ENCODE measurements at places on chromosomes 16 and 17.

- no peak for DNase-seq
Measured at GRCh38 chr17:67260170-67260987, 15.4 kb upstream of the HELZ start.

GRCh38 chr16:84600343-84601229, 17.3 kb downstream of the COTL1 start:
- DNase-seq = no peak

GRCh38 chr16:84633622-84634021, 14.7 kb upstream of the KLHL36 start:
- no peak for DNase-seq

DNA sequence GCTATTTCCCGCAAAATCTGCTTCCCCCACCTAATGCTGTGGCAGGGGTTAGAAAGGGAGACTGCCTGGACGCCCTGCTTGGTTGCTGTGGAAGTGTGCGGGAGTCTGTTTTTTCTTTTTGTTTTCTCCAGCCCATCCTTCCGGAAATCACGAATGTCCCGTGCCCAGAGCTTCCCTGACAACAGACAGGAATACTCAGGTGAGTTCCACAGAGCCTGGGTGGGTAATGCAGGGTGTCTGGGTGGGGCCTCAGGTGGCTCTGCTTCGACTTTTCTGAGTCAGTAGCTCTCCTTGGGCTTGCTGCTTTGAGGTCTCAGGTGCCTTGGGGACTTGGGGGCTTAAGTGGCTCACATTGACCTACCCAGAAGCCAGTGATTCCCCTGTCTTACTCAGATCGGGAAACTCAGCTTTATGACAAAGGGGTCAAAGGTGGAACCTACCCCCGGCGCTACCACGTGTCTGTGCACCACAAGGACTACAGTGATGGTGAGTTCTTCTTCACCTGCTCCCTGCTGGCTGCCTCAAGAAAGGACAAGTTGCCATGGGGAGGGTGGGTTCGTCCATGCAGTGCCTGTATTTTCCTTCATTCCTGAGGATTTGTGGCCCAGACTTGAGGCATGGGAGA, 11.4 kb downstream of the LIMD2 start:
- DNase-seq = no peak

GRCh38 chr16:55662644-55663031, 6.8 kb downstream of the SLC6A2 start:
- no peak for DNase-seq

DNA sequence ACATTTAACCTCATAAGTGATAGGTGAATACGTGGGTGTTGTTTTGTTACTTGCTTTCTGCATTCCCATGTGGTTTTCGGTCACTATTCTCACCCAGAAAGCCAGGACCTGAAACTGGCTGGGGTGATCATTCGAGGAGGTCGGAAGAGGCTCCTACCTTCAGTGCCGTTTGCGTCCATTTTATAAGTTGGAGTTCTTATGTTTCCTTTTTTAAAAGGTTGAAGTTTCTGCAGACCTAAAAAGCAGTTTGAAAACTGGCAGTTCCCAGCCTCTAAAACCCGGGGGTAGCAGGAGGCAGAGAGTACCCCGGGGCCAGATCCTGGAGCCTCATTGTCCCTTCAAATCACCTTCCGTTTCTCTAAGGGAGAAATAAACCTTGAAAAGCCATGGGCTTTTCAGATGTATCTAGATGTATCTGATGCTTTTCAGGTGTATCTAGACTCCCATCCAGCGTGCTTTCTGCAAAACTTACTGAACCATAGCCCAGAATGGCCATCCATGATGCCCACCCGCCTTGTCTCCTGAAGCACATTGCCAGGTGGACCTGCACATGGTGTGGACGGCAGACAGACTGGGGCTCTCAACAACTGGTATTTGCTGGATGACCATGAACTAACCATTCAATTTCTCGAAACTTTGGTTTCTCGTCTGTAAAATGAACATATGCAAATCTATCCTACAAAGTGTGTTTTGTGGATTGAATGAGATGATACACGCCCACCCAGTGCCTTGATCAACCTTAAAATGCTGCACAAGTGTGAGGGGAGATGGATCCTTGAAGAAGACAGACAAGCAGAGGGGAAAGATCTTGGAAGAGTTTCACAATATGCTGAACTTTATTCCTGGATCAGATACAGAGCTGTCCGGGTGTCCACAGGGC, 1.3 kb downstream of the NLRC5 start:
- DNase-seq = no peak

DNA sequence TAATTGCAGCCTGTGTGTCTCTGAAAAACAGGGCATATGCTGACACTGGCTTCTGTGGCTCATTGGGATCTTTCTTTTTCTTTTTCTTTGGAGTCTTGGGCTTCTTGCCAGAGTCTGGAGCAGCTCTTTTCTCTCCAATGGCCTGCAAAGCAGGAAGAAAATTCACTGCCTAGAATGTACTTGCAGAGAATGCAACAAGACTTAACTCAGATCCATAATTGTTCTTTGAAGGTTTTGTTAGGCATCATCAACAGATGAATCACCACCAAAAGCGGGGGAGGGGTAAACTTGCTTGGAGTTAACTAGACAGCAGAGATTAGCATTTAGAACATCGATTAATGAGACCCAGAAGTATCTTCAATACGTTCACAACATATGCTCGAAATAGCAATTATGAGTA, 100.9 kb downstream of the TOX3 start:
- DNase-seq = no peak

GRCh38 chr17:1636732-1637285, 8.2 kb upstream of the SLC43A2 start:
- DNase-seq = no peak

DNA sequence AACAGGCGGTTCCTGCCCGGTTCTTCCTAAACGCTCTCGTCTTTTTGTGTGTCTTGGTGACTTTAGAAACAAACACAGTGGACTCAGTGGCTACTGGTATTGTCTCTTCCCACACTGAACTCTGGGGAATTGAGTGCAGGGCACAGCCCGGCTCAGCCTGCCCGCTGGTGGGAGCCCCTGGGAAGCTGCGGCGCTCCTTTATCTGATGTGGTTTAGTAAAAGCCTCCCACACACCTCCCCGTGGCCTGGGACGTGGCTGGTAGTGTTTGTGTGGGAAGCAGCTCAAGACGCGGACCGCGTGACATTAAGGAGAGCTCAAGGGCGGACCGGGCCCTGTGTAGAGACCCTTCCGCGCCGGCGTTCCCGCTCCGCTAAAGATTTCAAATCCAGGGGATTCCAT, 55.4 kb upstream of the PVALEF start:
- no peak for DNase-seq

- no peak for DNase-seq
Measured at GRCh38 chr17:31488264-31488981, 96.9 kb downstream of the RAB11FIP4 start.

DNA sequence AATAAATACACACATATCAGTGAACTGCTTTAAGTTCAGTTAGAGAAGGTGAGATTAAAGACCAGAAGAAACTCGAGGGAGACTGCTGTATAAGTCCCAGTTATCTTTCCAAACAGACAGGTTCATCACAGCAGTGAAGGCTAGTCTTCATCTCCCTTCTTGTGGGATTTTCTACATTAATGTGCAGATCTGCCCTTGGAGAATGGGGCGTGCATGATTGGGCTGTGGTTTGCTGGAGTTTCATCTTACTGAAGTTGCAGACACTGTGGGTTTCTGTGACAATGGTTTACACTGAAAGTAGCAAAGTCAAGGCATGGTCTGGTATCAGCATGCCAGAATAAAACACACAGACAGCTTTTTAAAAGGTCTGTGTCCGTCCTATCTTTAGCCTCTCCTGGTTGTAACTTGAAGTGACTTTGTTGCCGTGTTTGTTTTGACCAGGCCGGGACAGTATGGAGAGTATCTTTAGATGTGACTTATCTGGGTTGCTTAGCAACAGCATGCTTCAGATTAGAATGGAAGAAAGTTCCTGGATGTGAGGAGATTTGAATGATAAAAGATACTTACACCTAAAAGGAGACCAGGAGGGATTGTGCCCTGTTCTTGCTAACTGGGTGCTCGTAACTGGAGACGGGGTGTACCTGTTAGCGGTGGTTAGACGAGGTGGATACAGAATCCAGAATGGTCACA, 16.1 kb downstream of the NAA60 start:
- no peak for DNase-seq

GRCh38 chr17:30091121-30091670, 25.4 kb upstream of the NSRP1 start:
- no peak for DNase-seq

DNA sequence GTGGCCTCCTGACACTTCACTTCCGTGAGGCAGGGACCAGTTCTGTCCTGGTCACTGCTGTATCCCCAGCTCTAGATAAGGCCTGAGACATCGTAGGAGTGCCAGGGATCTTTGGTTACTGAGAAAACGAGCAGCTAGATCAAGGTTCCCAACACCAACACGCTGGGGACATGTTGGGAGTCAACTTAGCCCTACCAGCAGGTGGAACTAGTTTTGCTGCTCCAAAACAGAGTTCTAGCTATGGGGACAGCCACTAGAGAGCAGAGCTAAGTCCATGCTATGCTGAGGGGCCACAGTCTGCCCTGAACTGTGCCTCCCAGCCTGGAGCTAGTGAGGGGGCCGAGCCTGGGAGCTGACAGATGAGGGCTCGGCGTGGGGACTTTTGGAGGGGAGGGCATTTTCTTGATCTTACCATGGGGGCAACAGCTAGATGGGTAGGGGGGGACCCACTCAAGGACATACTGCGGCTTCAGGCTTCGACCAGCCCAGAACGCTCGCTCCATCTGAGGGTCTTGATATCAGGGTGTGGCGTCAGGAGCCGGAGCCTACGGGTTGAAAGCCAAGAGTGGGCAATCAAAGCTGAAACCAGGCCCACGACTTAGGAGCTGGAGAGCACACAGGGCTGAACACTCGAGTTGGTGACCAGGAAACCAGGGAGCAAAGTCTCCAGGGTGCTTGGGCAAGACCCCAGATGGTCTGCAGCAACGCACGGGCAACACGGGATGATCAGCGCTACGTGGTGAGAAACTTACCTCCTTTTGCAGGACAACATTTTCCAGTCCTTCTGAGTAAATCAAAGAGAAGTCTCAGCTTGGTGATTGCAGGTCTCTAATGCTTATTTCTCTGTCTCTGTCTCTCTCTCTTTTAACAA, 13.4 kb downstream of the SNX20 start:
- DNase-seq = no peak

DNA sequence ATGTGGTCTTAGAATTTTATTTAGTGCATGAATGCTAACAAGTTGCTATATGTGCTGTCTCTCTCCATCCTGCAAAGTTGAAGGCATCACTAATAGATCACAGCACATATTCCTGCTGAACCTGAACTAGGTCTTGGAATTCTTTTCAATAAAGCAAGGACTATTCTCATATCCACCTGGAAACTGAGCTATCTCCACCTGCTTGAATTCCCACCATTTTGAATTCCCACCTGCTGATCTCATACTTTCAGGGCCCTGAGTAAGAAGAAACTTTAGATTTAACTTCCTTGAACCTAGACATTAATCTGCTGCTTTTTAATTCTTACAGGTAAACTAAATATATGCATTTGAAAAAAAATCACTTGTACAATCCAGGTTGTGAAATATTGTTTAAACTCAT, 445.3 kb upstream of the CCL2 start:
- DNase-seq = no peak

GRCh38 chr17:64129515-64129764, 504 bp downstream of the ERN1 start:
- DNase-seq = no peak

DNA sequence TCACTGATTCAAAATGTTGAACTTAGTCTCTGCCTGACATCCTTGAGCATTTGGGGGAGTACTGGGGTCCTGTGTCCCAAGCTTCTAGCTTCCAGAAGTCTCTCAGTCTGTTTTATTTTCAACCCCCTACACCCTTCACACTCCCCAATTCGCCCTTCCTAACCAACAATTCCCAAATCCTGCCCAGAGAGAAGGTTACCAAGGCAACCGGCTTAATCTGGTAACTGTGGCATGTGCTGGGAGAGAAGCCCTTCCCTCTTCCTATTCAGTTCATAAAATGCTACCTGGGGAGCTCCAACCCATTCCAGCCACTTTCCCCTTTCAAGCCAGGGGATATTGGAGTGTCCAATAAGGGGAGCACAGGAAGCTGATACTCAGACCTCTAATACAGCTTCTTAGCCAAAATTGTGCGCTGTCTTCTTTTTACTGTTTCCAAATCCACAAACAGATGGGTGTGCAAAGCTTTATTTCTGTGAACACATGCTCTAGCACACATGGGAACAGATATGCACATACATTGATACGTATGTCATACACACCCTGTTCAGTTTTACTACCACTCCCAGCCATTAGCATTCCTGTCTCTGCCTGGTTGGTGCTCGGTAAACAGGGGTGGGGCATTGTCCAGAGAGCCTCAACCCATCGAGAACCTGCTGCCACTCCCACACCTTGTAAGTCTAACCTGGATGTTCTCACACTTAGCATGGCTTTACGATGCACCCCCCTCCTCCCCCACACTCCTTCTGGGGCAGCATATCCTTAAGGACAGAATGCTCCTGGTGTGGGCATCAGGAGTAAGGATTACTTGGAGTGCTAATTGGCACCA, 1.1 kb upstream of the RAPGEFL1 start:
- DNase-seq = no peak

DNA sequence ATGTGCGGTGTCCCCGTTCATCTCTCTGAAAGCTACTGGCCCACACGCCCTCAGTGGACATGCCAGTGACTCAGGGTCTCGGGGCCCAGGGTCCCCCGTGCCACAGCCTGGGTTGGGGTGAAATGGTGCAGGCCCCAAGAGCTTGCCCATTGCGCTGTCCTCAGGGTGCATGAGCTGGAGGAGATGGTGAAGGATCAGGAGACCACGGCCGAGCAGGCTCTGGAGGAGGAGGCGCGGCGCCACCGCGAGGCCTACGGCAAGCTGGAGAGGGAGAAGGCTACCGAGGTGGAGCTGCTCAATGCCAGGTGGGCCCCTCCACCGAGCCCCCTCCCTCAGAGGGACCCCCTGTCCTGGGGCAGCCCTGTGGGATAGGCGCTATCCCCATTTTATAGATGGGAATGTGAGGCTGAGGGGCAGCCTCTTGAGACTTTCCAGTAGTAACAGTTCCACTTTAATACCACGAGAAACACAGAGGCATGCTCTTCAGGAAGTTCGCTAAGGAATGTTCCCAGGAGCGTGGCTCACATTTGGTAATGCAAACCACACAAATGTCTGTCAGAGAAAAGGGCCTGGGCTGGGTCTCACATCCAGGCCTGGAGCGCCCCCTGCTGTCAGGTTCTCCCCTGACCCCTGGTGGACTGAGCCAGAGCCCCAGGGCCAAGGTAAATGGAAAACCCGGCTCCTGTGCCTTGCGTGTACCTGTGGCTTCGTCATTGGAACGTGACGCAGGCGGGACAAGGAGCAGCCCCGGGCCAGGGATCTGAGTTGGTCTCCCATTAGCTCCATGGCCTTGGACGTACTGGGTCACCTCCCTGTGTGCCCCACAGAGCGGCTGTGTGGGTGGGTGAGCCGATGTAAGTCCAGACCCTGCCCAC, 133.7 kb downstream of the RAB11FIP4 start:
- peak; percentile 91 for DNase-seq
